Lung (tissue), 17 donors: ENCODE measurements at places on chromosomes 3 and 15. TPM values are rescaled to one million over a fixed set of nuclear protein-coding genes. Genes with fewer than 3 reads are reported as not detected.

DNA sequence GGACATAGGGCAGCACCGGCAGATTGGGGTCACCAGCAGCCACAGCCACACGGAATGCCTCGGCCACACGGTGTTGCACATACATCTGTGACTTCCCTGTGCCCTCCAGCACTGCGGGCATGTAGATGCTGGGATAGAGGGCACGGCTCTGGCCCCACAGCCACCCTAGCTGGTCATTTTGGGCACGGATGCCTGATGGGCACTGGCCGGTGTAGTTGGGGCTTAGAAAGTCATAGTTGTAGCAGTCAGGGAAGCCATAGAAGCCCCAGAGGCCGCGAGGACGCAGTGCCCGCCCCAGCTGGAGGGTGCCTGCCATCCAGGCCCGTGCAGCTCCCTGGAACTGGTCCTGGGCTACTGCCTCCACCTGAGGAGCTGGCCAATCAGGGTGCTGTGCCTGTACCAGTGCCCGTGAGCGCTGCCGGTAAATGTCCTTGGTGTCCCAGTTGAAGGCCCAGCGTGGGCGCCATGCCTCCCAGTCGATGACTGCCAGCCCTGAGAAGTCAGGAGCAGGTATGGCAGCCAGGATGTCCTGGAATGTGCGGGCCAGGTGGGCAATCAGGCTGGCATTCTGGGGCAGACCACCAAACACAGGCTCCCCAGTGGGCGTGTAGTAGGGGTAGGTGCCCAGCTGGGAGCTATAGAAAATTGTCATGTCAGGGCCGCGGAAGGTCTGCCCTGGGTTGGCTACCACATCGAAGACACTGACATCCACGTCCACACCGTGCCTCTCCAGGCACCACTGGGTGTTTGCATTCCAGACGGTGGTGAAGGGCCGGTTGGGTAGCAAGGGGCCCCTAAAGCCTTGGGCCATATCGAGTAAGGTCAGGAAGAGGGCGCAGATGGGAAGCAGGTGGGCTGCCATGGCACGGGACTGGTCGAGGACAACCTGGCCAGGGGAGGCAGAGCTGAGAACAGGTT, 1.0 kb downstream of the HYAL1 start:
- peak overlapping the region; percentile 11 for H3K4me3 ChIP-seq
- peak overlapping the region; percentile 84 for H3K27ac ChIP-seq
- H3K27me3 ChIP-seq = no peaks in the 10 kb centered on the region
- no peaks in the 10 kb centered on the region for H3K36me3 ChIP-seq

DNA sequence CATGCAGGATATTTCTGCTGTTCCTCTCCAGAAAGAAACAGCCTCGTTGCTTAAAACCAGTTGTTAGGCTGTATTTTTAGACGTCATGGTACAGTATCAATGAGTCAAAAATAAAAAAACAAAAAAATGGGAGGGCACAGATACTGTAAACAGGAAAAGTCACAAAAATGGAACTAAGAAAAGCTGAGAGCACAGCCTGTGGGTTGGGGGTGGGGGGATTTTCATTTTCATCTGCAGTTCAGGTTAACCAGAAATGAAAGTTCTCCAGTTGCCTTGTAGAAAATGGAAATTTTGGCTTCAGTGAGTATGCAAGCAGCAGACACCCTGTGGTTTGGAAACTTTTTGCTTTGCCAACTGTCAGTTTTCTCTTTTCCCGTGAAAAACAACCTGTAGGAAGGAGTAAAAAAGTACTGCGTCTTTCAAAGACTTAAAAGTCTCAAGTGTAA, 59.0 kb downstream of the FRMD4B start:
- H3K27ac ChIP-seq = no peak overlapping the region
- no peak for DNase-seq
- peaks cover 9% of the 10 kb centered on the region for H3K4me1 ChIP-seq
- H3K27me3 ChIP-seq = no peaks in the 10 kb centered on the region

- H3K4me3 ChIP-seq = no peak overlapping the region
- H3K4me1 ChIP-seq = no peaks in the 10 kb centered on the region
- no peaks in the 10 kb centered on the region for H3K27me3 ChIP-seq
- no peak overlapping the region for H3K27ac ChIP-seq
- DNase-seq = no peak
Measured at GRCh38 chr3:2526926-2527325, 428.3 kb downstream of the CNTN4 start.

Gene CSK
- 39.7 TPM for total RNA-seq

- H3K4me3 ChIP-seq = no peak overlapping the region
- H3K36me3 ChIP-seq = no peaks in the 10 kb centered on the region
- no peak for DNase-seq
- peaks cover 1% of the 10 kb centered on the region for H3K4me1 ChIP-seq
- H3K27me3 ChIP-seq = no peaks in the 10 kb centered on the region
- no peak overlapping the region for H3K27ac ChIP-seq
Measured at GRCh38 chr3:152243721-152244516, 24.8 kb upstream of the MBNL1 start.

- H3K27me3 ChIP-seq = no peaks in the 10 kb centered on the region
- H3K27ac ChIP-seq = peak overlapping the region; percentile 56
- DNase-seq = no peak
- H3K36me3 ChIP-seq = no peaks in the 10 kb centered on the region
- H3K4me3 ChIP-seq = no peak overlapping the region
Measured at GRCh38 chr3:195080571-195081151, 190.3 kb downstream of the XXYLT1 start.

Gene GPR62
- 0.15 TPM for total RNA-seq

Gene KIF23
- total RNA-seq = 2.2 TPM

- H3K4me1 ChIP-seq = peaks cover 8% of the 10 kb centered on the region
- H3K4me3 ChIP-seq = no peak overlapping the region
- peaks cover 17% of the 10 kb centered on the region for H3K36me3 ChIP-seq
- no peak overlapping the region for H3K27ac ChIP-seq
- no peak for DNase-seq
- no peaks in the 10 kb centered on the region for H3K27me3 ChIP-seq
Measured at GRCh38 chr3:15430624-15431023, 3.2 kb downstream of the EAF1 start.

DNA sequence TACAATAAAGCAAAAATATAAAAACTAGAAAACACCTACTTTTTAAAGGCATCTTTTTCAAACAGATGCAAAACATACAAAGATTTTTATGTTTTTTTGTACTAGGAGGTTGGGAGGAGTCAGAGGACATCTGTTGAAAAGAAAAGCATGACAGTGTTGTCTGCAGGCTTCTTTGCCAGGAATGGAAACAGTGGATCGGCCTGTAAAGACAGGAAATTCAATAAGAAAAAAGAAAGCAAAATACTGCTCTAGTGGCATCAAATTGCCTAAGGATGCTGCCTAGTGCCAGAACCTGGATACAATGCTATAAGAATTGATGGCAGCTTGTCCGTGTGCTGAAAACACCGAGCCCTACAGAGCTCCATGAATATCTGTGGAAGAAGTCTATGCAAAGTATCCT, 69.9 kb downstream of the TBC1D5 start:
- H3K4me3 ChIP-seq = no peak overlapping the region
- H3K36me3 ChIP-seq = no peaks in the 10 kb centered on the region
- no peak overlapping the region for H3K27ac ChIP-seq
- H3K27me3 ChIP-seq = no peaks in the 10 kb centered on the region
- DNase-seq = no peak

DNA sequence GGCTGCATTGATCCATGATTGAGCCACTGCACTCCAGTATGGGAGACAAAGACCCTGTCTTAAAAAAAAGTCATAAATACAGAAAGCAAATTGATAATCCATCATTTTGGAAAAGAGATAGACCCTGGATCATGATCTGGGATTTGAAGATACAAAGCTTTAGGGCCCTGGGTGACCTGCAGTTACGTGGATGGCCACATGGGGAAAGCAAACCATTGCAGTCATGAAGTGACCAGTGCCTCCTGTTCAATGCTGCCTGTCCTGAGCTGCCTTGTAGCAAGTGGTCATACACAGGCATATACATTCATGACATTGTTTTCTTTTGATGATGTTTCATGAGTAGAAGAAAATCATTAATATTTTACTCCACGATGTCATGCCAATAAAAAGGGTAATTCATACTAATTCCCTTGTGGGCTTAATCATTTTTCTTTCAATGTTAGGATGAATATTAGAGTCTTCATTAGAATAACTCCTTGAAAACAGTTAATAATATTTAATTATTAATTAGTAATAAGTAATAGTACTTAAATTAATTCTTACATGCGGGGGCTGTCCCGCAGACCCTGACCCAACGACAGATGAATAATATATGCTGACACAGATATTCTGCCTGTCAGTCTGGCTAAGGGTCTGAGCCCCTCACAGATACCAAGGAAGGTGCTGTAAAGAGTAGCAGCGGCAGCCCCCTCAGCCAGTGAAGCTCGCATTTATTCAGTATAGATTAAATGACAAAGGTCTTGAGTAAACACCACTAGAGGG, 109.0 kb upstream of the UNC13C start:
- H3K4me3 ChIP-seq = no peak overlapping the region
- H3K27ac ChIP-seq = no peak overlapping the region
- H3K4me1 ChIP-seq = no peaks in the 10 kb centered on the region
- no peaks in the 10 kb centered on the region for H3K36me3 ChIP-seq
- no peaks in the 10 kb centered on the region for H3K27me3 ChIP-seq

Gene AMT
- total RNA-seq = 12.4 TPM

DNA sequence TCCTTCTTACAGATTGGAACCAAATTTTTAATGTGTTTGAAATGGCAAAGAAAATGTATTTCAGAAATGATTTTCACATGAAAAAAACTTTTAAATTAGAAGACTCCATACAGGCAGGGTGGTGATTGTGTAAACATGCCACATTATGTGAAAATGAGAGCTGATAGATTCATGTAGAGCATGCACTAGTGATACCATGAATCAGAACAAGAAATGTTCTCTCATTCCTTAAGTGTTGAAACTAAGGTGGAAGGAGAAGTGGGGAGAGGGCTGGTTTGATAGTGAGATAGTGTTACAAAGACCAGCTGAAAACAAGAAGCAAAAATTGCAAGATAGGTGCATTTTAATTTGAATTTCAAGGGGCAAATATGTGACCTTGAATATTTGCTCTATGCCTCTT, 100.3 kb downstream of the CCNL1 start:
- no peak for DNase-seq
- no peaks in the 10 kb centered on the region for H3K4me1 ChIP-seq
- no peaks in the 10 kb centered on the region for H3K27me3 ChIP-seq
- H3K4me3 ChIP-seq = no peak overlapping the region
- no peak overlapping the region for H3K27ac ChIP-seq

Gene CD276
- total RNA-seq = 39.5 TPM

DNA sequence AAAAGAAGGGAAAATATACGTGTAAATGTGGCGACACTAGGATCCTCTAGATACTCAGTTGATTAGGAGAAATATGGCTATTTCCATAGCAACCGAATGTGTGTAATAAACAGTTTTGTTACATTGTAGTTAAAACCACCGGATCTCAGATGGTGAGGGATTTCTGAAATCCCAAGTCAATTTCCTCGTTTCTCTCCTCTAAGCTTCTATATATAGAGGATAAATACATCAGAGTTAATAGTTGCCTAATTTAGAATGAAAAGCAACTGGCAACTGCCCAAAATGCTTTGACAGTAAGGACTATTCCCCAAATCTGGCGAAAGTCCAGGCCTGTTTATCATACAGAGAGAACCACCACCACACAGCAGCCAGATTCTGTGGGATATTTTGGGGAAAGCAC, 112.6 kb downstream of the GABRB3 start:
- peak; percentile 47 for DNase-seq
- no peak overlapping the region for H3K27ac ChIP-seq
- H3K27me3 ChIP-seq = no peaks in the 10 kb centered on the region

Gene CLPX
- total RNA-seq = 43.1 TPM

- H3K27ac ChIP-seq = peak within 1 kb of the TSS; percentile 89
- peak; percentile 92 for DNase-seq
- H3K27me3 ChIP-seq = peaks cover 14% of the 10 kb centered on the region
- peaks cover 8% of the 10 kb centered on the region for H3K36me3 ChIP-seq
- H3K4me1 ChIP-seq = peaks cover 4% of the 10 kb centered on the region
- H3K4me3 ChIP-seq = peak within 1 kb of the TSS; percentile 79
Measured at GRCh38 chr15:48645558-48646330, at the start of gene FBN1. Gene FBN1, minus strand, starts transcription at chr15:48645709. Its CDS starts 940 bp downstream, at chr15:48644769.

GRCh38 chr3:45641756-45642155, 47.2 kb downstream of the LIMD1 start:
- peaks cover 45% of the 10 kb centered on the region for H3K4me1 ChIP-seq
- H3K4me3 ChIP-seq = no peak overlapping the region
- no peak for DNase-seq
- peaks cover 6% of the 10 kb centered on the region for H3K36me3 ChIP-seq
- H3K27me3 ChIP-seq = no peaks in the 10 kb centered on the region
- peak overlapping the region; percentile 61 for H3K27ac ChIP-seq

Gene DAZL
- 0.09 TPM for total RNA-seq

DNA sequence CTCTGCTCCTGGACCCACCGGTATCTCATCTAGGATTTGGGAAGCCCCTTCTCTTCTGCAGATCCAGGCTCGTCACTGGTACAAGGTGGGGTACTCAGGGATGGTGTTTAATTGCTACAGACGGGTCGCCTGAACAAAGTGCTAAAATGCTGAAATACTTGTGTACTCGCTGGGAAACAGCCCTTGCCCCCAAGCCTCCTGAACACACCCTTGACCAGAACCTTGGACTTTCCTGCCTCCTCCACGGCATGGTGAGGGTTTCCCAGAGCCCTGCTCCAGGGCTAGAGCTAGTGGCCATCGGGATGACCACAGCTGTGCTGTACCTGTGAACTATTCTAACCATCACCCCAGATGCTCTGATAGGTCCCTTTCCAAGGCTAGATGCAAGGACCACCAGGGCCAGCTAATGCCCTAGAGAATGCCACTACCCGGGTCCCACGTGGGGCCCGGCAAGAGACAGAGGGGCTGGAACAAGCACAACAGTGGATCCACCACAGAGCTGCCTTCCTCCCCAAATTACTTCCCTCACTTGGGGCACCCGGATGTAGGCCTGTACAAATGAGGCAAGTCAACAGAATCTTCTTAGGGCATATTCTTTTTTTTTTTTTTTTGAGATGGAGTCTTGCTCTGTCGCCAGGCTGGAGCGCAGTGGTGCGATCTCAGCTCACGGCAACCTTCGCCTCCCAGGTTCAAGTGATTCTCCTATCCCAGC, 267.3 kb downstream of the FOXP1 start:
- H3K36me3 ChIP-seq = no peaks in the 10 kb centered on the region
- no peak overlapping the region for H3K4me3 ChIP-seq
- no peak overlapping the region for H3K27ac ChIP-seq
- H3K4me1 ChIP-seq = peaks cover 8% of the 10 kb centered on the region
- no peak for DNase-seq
- H3K27me3 ChIP-seq = no peaks in the 10 kb centered on the region

- no peaks in the 10 kb centered on the region for H3K36me3 ChIP-seq
- DNase-seq = no peak
- H3K4me1 ChIP-seq = no peaks in the 10 kb centered on the region
- no peak overlapping the region for H3K27ac ChIP-seq
- H3K27me3 ChIP-seq = no peaks in the 10 kb centered on the region
Measured at GRCh38 chr3:77885381-77885780, 845.5 kb downstream of the ROBO2 start.

DNA sequence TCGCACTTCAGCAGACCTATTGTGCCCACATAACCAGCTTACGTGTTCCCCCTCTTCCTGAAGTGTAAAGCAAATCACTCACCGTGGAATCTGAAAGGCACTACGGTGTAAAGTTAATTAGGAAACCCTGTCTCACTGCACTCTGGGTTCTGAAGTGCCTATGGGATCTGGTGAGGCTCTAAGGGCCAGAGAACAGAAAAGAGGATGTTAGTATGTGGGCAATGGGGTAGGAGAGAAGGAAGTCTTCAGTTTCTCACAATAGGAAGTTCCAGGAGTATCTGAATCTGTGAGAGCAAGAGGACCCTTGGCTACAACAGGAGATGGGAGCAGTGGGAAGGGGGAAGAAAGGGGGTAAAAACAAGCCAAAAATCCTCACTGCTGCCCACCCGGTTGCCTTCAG, 71.4 kb downstream of the ITGB5 start:
- H3K27me3 ChIP-seq = no peaks in the 10 kb centered on the region
- peaks cover 8% of the 10 kb centered on the region for H3K36me3 ChIP-seq
- no peak overlapping the region for H3K27ac ChIP-seq
- peaks cover 20% of the 10 kb centered on the region for H3K4me1 ChIP-seq

GRCh38 chr3:114903213-114903612, 243.9 kb downstream of the ZBTB20 start:
- H3K27ac ChIP-seq = no peak overlapping the region
- peaks cover 22% of the 10 kb centered on the region for H3K4me1 ChIP-seq
- H3K4me3 ChIP-seq = no peak overlapping the region
- DNase-seq = no peak
